ENCODE measurements at places on chromosomes 7 and 10.

DNA sequence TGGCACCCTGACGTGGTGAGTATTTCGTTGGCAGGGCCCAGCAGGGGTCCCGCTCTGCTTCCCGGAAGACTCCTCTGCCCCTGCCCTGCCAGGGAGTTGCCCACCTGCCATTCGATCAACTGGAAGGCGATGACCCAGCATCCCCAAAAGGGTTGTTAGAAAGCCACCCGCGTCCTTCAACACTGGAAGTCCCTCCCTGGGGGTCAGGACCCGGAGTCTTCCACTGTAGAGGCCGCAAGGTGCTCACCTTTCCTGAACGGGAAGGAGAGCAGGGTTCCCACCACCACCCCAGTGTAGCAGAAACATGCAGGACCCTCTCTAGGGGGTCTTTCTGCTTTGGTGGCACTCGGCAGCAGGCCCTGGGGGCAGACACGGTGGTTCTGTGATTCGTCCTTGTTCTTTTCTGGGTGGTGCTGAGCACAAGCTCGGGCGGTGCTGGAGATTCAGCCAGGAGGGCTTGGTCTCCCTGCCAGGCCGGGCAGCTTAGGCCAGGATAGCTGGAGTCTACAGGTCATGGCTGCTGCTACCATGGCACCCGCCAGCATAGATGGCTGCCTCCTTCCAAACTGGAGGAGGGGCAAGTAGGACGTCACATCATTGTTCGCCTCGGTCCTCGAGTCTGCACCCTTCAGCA lies 19.6 kb upstream of the DPYSL4 start:
- no peak overlapping the region for H3K4me3 ChIP-seq
- DNase-seq: no peak
- no peaks in the 10 kb centered on the region for H3K36me3 ChIP-seq
- no peaks in the 10 kb centered on the region for H3K4me1 ChIP-seq
- H3K27me3 ChIP-seq: peaks cover 5% of the 10 kb centered on the region
- H3K27ac ChIP-seq: no peak overlapping the region

GRCh38 chr7:22864855-22865601 lies 42.4 kb upstream of the TOMM7 start:
- H3K4me3 ChIP-seq: peak overlapping the region; percentile 29
- peaks cover 81% of the 10 kb centered on the region for H3K4me1 ChIP-seq
- peaks cover 64% of the 10 kb centered on the region for H3K36me3 ChIP-seq
- DNase-seq: no peak
- peak overlapping the region; percentile 95 for H3K27ac ChIP-seq

GRCh38 chr7:138970446-138970845 lies 10.7 kb downstream of the KIAA1549 start:
- DNase-seq: no peak
- peaks cover 3% of the 10 kb centered on the region for H3K27me3 ChIP-seq
- no peak overlapping the region for H3K4me3 ChIP-seq
- H3K4me1 ChIP-seq: peaks cover 20% of the 10 kb centered on the region
- no peak overlapping the region for H3K27ac ChIP-seq
- H3K36me3 ChIP-seq: no peaks in the 10 kb centered on the region

- DNase-seq: no peak
- no peaks in the 10 kb centered on the region for H3K27me3 ChIP-seq
- peaks cover 8% of the 10 kb centered on the region for H3K4me1 ChIP-seq
- no peak overlapping the region for H3K4me3 ChIP-seq
- H3K27ac ChIP-seq: no peak overlapping the region
These were observed 88.2 kb downstream of the ZNF438 start for GRCh38 chr10:30943451-30943850.

GRCh38 chr10:59991661-59992060 lies 85.3 kb upstream of the CCDC6 start:
- H3K4me1 ChIP-seq: no peaks in the 10 kb centered on the region
- DNase-seq: no peak
- no peaks in the 10 kb centered on the region for H3K36me3 ChIP-seq
- peaks cover 2% of the 10 kb centered on the region for H3K27me3 ChIP-seq
- H3K27ac ChIP-seq: no peak overlapping the region

- H3K4me3 ChIP-seq: no peak overlapping the region
- no peaks in the 10 kb centered on the region for H3K36me3 ChIP-seq
- DNase-seq: no peak
- H3K27me3 ChIP-seq: peaks cover 3% of the 10 kb centered on the region
- H3K4me1 ChIP-seq: peaks cover 19% of the 10 kb centered on the region
These were observed 166.9 kb upstream of the RNF32 start for GRCh38 chr7:156473476-156474240.

Data from HFFc6 (cell line).